ENCODE measurements at places on chromosomes 7 and 10.

DNA sequence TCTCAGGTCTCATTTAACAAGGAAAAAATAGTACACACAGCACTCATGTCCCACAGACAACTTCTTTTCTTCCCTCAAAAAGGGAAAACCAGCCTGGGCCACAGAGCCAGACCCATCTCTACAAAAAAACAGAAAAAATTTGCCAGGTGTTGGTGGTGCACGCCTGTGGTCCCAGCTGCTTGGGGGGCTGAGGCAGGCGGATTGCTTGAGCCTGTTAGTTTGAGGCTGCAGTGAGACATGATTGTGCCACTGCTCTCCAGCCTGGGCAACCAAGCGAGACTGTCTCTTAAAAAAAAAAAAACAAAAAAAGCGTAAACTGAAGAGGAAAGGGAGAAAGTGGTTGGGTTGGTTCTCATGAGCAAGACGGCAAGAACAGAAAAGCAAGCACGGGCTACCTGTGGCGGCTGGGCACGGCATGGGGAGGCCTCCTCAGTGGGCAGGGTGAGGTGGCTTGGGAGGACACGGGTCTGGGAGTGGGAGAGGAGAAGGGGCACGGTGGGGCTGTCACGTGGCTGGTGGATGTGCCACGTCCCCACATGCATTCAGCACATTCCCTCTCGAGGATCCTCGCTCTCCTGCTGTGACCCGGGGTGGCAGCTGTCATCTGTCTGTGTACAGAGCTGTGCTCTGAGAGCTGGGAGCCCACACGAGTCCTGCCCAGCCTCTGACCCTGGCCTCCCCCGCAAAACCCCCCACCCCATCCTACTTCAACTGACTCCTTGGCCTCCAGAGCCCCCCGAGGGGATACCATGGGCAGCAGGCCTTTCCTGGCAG, 219.7 kb downstream of the MLLT10 start:
- no peak for DNase-seq

GRCh38 chr10:11782793-11783557, 40.2 kb upstream of the PROSER2 start:
- peak; percentile 21 for DNase-seq

DNA sequence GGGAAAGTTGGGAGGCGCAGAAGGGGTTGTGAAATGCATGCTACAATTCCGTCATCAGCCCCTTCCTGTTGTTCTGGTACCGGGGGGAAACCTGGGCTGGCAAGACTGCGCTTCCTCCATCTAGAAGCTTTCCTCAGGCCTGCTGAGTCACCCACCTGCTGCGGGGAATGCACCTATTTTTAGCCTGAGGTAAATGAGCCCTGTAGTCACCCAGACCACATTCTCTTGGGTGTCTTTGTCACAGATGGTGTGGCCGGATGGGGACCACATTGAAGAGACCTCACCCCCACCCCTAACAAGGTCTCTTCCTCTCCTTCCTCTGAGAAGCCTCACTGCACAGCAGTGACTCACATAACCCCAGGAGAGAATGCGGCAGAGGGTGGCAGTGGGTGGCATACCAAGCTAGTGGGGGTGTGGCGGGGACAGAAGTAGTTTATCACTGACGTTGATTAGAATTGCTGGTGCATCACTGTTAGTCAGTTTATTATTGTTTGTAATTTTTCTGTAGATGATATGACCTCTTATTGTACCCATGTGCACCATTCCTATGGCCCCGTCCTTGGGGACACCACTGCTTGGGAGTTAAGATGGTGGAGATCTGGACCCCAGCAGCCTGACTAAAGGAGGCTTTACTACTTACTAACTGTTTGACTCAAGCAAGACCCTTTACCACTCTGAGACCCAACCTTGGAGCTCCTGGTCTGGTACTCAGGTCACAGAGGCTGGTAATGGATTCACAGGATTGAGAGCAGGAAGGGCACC, 83.0 kb upstream of the DUSP5 start:
- DNase-seq: no peak

DNA sequence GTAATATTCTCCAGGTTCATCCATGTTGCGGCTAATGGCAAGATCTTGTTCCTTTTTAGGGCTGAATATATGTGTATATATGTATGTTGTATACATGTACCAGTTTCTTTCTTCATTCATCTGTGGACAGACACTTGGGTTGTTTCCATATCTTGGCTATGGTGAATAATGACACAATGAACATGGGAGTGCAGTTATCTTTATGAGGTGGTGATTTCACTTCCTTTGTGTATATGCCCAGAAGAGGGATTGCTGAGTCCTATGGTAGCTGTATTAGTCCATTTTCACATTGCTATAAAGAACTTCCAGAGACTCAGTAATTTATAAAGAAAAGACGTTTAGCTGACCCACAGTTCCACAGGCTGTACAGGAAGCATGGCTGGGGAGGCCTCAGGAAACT, 17.1 kb upstream of the TSPAN15 start:
- no peak for DNase-seq

DNA sequence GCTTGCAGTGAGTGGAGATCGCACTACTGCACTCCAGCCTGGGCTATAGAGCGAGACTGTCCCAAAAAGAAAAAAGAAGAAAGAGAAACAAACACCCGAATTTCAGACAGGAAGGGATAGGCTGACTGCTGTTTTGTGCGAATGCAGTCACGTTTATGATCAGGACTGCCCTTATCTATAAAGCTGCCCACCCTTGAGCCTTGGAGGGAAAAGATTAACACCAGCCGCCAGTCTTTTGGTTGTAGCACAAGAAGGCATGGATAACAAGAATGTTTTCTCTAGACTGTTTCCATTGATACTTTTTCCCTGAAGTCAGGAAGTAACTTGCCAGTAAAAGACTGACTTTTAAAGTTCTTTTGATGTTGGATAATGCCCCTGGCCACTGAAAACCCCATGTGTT, 314.0 kb downstream of the BICC1 start:
- DNase-seq: no peak

- DNase-seq: no peak
These were observed 845.0 kb downstream of the CNTNAP2 start for GRCh38 chr7:146961617-146962016.

- DNase-seq: no peak
These were observed 312.3 kb upstream of the MKI67 start for GRCh38 chr10:128438417-128439063.

DNA sequence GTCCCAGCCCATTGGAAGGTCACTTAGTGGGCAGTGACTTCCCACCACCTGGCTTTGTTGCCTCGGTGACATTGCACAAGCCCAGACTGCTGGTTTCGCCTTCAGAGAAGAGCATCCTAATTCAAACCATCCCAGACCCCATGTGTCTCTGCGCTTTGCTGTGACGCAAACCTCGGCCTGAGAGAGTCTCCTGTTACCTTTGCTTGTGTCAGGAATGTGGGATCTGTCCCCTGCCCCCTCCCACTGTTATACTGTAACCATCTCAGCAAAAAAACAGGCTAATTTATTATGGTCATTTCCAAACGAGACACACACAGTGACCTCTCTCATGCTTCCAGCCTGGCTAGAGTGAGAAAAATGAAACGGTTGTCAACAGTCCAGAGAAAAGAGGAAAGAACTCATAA, 25.0 kb upstream of the AQP1 start:
- no peak for DNase-seq

- no peak for DNase-seq
These were observed 278.1 kb downstream of the HTR7 start for GRCh38 chr10:90579602-90580242.

DNA sequence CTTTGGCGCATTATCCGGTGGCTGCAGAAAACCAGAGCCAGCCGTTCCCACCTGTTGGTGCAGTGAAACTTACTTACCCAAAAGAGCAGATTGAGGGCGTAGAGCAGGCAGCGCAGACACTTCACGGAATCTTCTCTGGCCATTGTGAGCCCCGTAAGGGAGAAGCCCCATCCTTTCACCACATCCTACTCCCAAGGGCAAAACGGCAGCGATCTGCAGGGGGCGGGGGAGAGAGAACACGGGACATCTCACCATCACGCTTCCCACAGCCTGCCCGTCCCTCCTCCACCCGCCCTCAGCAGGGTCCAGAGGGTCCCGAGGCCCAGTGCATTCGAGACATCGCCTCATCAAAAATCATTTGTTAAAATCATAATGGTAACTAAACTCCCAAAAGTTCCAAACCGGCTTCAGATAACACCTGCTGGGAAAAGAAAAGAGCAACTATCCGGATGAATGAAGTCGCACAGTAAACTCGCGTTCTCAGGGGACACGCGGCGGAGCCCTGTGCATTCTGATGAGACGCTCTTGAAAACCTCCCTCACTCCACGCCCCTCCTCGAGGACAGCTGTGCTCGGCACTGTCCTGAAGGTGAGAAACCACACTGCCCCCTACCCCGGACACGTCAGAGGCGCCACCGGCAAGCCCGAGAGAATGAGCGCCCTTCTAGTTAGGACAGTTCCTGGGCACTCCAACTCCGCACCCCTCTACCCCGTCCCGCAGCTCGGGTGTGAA, 1.2 kb downstream of the TSPAN12 start:
- peak; percentile 57 for DNase-seq

- DNase-seq: no peak
These were observed 68.0 kb upstream of the FAM20C start for GRCh38 chr7:124130-124949.

GRCh38 chr10:107340326-107340725, 175.8 kb upstream of the SORCS1 start:
- DNase-seq: no peak

DNA sequence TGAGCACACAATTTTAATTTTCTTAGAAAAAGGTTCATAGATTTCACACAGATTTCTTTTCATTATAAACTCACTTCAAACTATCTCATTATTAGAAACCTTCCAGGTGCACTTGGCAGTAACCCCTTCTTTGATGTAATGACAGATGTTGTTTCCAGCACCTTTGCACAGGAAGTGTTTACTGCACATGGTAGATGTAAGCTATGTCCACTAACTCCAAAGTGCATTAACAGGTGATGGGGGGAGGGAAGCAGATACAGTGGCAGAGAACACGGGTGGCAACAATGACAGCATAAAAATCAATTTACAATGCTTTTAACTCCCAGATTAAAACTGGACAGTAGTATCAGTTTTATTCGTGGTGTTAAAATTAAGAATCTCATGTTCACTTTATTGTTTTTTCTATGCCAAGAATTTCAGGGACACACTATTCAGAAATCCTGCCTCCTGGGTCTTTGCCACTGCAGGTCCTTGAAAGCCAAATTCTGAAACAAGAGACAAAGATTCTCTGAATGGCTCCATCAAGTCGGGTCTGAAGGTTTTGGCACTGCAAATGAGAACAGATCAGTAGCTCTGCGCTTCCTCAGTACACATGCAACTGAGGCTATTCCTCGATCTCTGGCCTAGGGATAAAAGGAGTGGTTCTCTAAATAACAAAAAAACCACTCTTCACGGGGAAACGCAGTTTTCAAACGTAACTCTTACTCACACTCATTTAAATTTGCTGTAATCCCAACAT, 187.7 kb downstream of the JAZF1 start:
- peak; percentile 94 for DNase-seq

DNA sequence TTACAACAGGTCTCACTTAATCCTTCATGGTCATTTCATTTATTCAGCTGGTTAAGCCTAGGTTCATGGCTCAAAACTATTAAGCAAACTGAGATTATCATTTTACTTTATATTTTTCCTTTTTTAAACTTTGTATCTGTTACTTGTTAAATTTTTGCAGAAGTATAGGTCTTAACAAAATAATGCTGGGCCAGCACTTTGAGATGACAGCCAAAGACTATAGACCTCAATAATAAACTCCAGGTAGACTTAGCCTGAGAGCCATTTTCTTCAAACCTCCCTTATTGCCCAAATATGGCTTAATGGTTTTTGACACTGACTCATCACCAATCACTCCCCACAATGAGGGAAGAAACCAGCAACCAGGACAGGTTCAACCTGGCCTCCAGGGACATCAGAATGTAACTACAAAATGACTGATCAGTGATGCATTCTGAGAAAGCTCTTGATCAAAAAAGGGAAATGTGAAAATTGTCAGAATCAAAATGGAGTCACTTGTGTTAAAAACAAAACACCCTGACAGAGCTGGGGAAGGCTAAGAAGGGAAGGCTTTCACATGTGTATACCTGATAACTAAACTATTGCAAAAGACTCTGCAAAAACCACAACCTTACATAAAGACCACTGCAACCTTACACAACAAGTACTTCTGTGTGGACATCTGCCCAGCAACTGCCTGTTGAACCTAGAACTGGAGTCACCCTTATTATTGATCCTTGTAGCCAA, 2.1 kb upstream of the CCDC126 start:
- DNase-seq: no peak

DNA sequence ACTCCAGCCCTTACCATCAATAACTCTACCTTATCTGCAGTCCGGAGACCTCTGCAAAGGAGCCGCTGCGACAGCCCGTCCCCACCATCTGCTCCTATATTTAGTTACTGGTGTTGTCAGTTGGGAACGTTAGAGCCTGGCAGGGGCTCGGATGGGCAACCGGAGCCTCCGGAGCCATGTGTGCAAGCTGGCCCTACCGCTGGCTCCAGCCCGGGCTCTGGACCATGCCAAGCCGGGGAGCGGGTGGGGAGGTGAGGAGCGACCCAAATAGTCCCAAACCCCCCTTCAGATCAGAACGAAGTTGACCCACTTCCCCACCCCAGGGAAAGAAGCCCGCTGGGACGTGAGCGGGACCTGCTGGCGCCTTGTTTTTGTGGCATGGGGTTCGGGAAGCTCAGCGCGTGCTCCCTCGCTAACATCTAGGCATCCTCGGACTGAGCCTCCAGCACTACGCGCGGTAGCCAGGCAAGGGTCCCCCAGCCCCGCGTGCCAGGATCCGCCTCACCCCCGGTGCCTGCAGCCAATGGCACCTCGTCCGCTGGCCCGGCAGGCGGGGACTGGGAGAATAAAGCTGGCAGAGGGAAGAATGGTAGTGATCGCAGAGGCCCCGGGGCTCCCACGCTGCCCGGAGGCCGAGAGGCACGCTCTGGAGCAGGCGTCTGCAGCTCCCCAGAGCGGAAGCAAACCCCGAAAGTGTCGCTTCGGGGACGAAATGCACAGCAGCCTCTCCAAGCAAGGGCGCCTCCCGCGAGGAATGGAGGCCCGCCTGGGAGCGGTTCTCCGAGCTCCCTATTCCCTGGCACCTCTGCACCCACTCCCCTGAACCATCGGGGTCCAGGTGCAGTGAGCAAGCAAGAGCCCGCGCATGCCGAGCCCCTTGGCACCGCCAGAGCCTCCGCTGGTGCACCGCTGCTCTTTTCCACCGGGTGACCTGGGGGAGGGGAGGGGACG, 679 bp downstream of the LRRC20 start:
- DNase-seq: peak; percentile 53

DNA sequence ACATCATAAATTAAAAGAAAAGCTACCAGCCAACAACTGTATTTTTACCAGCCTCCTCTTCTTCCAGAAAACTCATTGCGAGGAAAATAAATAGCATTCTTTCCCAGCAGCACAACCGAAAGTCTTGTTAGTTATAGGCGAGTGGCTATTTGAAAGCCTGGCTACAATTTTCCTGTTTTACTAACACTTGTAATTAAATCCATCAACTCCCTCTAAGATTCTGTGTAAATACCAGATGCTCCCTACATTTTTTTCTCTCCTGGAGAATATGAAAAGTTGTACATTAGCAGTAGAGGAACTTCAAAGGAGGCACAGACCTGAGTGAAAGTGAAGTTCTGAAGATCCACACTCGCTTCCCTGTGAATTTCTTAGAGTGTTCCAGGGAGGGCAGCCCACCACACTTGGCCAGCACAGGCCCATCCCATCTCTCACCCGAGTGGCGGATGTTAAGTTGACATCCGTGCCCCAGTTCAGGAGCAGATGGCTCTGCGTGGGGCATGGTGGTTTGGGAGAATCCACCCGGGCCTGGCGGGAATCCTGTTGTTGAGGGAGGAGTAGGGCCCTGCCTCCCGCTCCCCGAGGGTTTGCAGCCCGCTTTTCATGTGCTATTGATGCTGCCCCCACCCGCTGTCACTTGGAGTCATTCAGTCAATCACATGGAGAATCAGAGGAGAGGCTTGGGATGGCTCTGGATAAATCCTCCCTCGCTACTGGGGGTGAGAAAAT, 451.0 kb upstream of the GALNT17 start:
- no peak for DNase-seq

- DNase-seq: no peak
These were observed 76.7 kb downstream of the SFMBT2 start for GRCh38 chr10:7333961-7334641.
